ENCODE measurements at places on chromosomes 6 and 20.

- no peak for DNase-seq
Measured at GRCh38 chr6:11174242-11174611, 58.2 kb downstream of the NEDD9 start.

DNA sequence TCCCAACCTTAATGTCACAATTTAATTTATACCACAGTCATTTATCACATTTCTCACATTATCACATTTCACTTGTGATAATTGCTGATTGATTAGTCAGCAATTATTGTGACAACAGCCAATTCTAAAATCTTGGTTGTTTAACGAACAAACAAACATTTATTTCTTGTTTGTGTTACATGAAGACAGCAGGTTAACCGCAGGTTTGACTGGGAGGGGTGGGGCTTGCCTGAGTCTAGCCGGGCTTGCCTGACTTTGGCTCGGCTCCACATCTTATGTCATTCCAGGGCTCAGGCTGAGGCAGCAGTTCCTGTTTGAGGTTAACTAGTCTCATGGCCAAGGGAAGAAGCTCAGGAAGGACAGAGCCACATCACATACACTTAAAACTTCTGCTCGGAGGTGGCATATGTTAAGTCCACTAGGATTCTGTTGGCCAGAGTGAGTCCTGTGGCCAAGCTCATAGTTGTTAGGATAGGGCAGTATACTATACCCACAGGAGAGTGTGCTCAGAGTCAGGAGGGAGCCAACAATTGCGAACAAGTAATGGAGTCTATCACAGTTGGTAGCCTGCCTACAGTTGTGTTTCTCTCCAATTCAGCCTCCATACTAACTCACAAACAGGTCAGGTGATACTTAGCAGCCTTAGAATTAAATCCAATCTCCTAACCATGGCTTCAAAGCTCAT is 90.0 kb upstream of the IFNGR1 start:
- no peak for DNase-seq

DNA sequence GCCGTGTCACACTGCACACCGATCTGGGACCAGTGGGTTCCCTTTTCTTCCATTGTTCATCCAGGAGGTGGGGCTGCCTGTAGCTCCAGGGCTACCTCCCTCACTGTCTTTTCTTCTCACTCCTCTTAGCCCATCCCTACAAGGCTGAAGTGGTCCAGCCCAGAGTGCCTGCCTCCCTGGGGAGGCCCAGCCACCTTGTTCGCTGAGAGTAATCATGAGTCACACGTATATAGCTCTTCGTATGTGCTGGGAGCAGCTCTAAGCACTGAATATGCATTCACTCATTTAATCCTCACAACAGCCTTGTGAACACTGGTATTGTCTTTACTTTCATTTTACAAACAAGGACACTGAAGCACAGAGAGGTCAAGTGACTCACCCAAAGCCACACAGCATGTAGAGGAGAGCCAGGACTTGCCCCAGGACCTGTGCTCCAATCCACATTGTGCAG is 14.7 kb upstream of the CCDC167 start:
- DNase-seq = no peak

GRCh38 chr6:118584911-118585310 is 36.8 kb downstream of the PLN start:
- no peak for DNase-seq

DNA sequence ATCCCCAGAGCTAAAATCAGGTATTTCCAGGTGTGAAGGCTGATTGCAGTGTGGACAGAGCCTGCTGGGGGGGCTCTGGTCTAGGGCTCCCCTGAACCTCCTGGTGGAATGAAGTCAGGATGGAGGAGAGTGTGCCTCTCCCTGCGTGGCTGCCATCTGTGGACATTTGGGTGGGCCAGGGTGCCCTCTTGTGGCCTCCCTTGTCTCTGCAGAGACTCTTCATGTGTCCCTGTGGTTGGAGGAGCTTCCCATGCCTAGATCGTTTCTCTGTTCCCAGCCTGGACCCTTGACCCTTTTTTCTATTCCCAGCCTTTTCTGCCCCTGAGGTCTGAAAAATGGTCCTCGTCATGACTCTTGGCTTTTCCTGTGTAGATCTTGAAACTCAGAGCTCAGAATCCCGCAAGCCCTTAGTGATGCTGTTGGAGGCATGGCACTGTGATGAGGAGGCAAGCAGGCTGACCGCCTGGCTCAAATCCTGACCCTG is 9.9 kb upstream of the PSMF1 start:
- DNase-seq = peak; percentile 22

DNA sequence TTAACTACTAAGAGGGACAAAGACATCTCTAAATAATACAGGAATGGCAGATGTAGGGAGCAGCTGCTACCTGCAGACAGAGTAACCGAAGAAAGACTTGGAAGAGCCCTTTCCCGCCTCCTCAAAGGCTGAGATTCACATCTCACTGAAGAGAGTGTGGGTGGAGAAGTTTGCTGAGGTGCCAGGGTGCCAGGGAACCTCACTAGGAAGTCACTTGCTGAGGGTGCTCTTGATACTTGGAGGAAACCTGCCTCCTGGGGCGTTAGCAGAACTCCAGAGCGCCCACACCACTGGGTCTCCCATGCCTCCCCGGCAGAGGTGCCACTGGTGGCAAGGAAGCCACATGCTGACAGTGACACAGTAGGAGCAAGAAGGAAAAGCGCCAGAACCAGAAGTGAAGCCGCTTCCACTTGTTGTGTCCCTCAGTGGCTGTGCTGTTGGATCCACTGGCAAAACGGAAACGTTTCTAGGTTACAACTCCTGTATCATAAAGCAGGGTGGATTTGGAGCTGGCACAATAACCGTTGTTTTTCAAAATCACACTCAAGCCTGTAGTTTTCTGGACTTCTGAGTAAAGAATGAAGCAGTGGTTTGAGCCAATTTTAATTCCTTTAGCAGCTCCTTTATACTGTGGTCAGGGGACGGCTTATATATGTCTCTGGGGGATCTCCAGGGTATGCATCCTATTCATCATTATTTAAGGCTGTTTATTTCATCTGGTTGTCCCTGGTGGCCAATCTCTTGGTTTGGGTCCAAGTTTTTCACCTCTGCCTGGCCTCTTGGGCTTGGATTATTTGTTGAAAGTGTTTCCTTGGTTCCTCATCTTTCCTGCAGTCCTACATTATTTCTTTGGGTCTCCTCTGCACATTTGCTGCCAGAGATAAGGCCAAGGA is 64.5 kb downstream of the CDC5L start:
- DNase-seq = no peak

- DNase-seq = no peak
Measured at GRCh38 chr6:78583079-78583478, 284.3 kb upstream of the IRAK1BP1 start.

GRCh38 chr6:151284548-151285017 is 44.8 kb downstream of the AKAP12 start:
- DNase-seq = no peak

GRCh38 chr6:52299653-52300052 is 15.1 kb upstream of the MCM3 start:
- DNase-seq = no peak

DNA sequence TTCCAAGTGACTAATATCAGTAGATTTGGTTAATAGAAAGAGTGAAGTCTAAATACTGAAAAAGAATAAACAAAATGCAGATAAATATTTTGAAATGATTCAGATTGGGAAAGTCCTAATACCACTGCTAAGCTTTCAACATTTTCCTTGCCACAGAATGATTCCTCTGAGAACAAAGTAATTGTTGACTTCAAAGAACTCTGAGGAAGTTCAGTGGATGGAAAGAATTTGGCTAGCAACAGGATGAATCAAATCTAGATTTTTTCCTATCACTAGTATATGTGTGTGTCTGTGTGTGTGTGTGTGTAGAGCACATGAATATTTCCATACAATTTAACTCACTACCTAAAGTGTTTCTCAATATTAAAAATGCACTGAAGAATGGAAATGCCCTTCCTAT is 107.9 kb upstream of the PREP start:
- no peak for DNase-seq

DNA sequence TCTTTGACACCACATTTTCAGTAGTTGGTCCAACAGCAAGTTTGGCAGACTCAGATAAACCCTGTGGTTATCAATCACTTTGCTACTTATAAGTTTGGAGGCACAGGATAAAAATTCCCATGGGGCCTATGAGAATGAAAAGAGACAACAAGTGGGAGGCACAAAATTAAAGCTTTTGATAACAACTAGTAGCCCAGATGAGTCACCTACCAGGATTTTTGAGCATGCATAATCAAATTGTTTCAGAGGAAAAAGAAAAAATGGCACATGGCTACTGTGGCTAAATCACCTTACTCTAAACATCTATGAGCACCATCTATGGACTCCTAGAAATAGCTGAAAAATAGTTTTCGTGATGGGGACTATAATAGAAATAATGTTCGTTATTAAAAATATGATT is 40.8 kb upstream of the BMP5 start:
- no peak for DNase-seq

GRCh38 chr20:57094252-57094891 is 172.1 kb downstream of the BMP7 start:
- no peak for DNase-seq

DNA sequence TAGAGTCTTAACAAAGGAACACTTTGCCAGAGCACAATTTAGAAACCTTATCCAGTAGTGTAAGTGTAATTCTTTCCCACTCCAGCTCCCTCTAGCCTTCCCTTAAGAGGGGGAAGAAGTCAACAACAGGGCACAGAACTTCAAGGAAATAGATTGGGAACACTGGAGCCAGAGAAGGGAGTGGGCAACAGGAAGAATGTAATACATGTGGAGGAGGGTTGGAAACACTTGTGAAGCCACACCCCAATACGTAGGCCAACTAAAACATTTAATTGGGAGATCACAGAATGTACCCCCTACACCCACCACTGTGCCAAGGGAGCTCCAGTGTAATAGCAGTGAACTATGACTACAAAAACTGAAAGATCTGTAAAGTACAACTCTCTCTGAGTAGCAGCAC is 735.7 kb upstream of the HS3ST5 start:
- no peak for DNase-seq

DNA sequence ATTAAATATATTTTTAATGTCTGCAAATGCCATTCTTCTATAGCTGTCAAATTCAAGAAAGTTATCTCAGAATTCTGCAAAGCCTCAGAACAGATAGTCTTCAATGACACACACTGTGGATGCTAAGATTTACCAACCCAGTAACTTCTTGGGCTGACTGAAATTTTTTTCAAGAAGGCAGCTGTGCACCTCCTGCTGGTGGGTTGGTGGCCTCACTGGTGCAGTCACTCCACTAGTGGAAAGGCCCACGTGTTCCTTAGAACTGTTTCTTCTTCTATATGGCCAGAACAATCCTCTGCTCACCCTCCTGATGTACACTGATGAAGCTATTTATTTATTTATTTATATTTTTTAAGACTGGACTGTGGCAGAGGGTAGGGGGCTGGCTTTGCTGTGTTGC is 28.1 kb upstream of the MTCL3 start:
- DNase-seq = no peak

- no peak for DNase-seq
Measured at GRCh38 chr20:41168281-41169161, 31.2 kb downstream of the PLCG1 start.

DNA sequence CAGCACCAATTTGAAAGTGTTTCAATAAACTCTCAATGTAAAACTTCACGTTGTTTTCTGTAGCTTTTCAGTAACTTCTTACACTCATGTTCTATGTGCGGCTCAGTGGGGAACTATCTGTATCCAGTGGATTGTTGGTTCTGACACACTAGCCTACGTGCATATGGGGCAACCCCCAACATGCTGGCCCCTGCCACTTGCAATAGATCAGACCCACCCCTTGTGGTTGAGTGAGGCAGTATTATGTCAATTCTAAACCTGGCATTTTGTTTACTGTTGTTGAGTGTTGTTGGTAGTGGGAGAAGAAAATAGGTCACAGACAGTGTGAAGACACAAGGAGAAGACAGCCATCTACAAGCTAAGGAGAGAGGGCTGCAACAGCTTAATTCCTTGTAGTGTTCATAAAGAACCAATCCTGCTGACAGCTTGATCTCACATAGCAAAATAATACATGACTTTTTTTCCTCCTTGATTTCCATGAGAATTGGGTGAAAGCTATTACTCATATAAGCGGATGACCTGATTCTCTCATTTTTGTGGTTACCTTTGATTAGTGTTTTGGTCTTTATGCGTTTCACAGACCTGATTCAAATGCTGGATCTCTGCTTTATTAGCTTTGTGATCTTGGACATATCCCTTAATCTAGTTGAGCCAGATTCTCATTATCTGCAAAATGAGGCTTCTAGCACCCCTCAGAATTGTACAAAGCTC is 320.4 kb downstream of the LAMA2 start:
- DNase-seq = no peak

DNA sequence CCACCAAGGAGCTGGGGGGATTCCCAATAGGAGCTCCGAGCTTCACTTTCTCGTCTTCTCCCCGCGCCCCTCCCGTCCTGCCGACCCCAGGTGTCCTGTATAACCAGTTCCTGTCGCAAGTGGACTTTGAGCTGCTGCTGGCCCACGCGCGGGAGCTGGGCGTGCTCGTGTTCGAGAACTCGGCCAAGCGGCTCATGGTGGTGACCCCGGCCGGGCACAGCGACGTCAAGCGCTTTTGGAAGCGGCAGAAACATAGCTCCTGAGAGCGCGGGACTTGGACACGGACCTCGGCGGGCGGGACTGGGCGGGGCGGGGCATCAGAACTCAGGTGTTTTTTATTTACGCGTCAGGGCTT is 340 bp upstream of the VARS2 start:
- no peak for DNase-seq

DNA sequence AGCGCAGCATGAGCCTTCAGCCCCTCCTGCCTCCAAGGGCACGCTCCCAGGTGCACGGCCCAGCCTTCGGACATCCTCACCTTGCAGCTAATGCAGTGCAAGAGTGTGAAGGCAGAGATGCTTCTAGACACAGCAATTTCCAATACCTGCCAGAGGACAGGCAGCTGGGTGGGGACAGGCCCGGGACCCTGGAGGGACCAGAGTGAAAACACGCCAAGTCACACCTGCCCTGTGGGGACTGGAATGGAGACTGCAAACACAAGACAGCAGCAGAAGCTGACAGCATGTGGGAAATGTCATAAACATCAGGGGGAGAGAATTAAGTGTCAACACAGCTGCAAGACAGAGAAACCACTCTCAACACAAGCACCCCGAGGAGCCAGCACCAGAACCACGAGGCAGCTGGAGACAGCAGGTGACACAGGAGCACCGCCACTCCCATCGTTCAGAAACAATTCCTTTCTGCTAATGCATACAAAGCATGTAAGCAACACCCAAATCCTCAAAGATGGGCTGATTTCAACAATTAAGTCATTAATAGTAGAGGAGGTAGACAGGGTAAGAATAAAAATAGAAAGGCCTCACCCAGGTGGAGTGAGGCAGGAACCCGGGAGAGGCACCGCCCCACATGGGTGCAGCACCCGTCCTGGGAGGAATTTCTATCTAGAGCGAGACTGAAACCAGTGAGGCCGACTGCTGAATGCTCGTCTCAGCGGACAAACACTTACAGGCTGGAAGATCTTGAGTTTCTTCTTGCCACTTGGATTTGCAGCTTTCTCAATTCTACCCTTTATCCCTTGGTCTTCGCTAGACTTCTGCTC is 17.1 kb downstream of the DIDO1 start:
- DNase-seq = no peak

GRCh38 chr20:15831201-15831600 is 742.0 kb downstream of the KIF16B start:
- DNase-seq = no peak

DNA sequence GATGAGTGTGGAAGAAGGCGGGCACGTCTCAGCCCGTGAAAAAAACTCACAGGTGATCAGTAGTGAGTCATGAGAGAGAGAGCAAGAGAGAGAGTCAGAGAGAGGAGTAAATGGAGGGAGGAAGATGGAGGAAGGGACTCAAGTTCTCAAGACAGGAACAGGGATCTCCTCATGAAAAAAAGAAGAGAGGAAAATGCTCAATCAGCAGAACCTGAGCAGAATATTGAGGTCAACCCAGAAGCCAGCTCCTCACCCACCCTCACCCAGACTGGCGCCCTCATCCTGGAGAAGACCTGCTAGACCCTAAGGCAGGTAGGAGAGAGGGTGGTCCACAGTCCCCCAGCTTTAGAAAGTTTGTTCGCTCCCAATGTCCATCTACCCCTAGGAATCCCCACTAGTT is 4.8 kb downstream of the UBD start:
- no peak for DNase-seq

All from effector CD8-positive, alpha-beta T cell (primary cell).